ENCODE measurements at places on chromosomes 3 and 15.

DNA sequence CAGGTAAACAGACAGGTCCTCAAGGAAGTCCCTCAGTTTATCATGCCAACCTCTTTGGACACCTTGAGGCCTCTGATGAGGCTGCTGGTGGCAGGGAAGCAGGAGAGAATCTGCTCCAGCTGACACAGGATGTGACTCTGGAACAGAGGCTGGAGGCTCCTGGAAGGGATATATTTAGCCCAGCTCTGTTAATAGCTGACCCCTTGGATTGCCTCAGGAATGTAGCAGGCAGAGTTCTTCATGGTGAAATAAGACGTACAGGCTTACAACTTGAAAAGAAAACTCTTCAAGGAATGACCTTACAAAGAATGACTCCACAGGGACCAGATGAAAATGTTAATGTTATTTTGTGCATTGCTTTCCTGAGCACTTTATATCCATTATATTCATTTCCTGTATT lies 90.5 kb downstream of the AQP9 start:
- no peak for DNase-seq

- DNase-seq = no peak
Measured at GRCh38 chr3:49295489-49296058, 18.5 kb upstream of the C3orf62 start.

DNA sequence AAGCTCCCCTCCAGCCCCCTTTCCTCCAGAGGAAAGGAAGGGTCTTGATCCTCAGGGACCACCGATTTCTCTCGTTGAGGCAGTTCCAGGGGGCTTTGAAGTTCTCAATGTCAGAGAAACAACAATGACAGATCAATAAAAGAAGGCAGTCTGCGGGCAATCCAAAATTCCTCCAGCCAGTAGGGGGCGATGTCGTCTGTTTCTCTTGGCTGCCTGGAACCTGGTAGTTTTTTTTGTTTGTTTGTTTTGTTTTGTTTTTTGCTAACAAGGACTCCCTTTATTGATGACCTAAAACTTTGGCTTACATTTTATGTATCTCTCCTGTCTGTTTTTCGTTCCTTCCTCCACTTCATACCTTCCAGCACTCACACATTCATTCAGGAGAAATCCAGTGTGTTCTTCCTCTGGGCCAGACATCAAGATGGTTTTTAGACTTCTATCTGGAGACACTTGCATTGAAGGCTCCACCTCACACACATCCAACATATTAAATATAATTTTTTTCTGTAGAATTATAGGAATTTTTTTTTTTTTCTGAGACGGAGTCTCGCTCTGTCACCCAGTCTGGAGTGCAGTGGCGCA lies 276.6 kb downstream of the RPLP1 start:
- no peak for DNase-seq

DNA sequence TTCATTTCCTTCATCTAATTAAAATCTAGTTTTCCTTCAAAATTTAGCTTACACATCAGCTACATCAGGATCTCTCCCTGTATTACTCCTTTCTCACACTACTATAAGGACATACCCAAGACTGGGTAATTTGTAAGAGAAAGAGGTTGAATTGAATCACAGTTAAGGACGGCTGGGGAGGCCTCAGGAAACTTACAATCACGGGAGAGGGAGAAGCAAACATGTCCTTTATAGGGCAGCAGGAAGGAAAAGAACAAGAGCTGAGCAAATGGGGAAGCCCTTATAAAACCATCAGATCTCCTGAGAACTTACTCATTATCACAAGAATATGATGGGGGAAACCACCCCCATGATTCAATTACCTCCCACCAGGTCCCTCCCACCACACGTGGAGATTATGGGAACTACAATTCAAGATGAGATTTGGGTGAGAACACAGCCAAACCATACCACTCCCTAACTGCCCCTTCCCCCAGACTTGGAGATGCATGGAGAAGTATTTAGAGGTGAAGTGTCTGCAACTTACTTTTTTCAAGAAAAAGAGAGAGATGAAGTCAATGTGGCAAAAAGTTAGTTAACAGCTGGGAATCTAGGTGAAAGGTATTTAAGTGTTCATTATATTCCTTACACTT lies 21.3 kb downstream of the PRTG start:
- no peak for DNase-seq

DNA sequence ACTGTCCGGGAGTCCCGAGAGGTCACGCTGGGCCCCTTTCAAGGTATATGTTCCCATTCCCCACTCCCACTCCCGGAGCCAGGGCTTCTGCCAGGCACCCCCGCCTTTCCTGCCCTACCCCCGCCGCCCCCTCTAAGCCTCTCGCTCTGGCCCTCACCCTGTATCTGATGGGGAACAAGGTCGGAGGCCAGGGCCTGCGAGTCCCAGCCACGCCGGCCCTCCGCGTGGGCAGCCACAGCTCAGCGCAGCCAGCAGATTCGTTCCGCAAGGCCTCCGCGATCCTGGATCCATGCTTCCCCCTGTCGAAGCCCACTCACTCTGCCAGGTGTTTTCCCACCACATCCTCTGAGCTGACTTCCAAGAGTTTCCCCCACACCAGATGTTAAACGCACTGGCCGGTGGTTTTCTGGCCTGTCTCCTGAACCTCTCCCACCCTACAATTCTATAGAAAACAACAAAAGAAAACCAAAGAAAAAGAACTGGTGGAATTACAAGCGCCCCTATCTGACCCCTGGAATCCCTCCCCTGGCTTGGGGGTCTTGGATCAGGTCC lies 303.7 kb downstream of the NTRK3 start:
- no peak for DNase-seq

GRCh38 chr3:152184971-152185686 lies 83.6 kb upstream of the MBNL1 start:
- DNase-seq = no peak

- no peak for DNase-seq
Measured at GRCh38 chr15:89105147-89105546, 16.9 kb downstream of the ABHD2 start.

- DNase-seq = no peak
Measured at GRCh38 chr15:29904757-29905417, 82.6 kb upstream of the TJP1 start.

GRCh38 chr3:53242155-53242554 lies 13.7 kb downstream of the TKT start:
- no peak for DNase-seq

- peak; percentile 43 for DNase-seq
Measured at GRCh38 chr3:56923526-56924224, 121.9 kb upstream of the ARHGEF3 start.

DNA sequence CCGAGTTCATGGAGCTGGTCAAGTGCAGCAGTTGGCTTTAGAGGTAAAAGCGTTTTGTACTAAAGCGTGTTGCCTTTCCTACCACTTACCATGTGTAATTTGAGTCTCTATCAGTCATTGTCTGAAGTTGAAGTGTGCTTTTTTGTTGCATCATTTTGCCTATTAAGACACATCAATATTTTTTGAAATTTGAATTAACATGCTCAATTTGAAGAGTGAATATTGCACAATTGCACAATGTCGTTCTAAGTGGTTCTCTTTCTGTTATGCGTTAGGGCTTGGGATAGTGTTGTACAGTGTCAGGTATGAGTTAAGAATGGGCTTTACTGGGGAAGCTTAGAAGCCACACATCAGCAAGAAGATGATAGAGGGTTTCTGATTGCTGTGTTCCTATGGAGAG lies 84.0 kb upstream of the ACKR4 start:
- DNase-seq = no peak
